Osteoblast (primary cell): ENCODE measurements at places on chromosomes 5 and 9. TPM values are rescaled to one million over a fixed set of nuclear protein-coding genes. Genes with fewer than 3 reads are reported as not detected.
A peak's percentile ranks its signal among the peaks of the same experiment; 100 is the strongest.

- no peak for DNase-seq
These were observed 143.0 kb downstream of the ADAMTSL1 start for GRCh38 chr9:18616976-18617375.

DNA sequence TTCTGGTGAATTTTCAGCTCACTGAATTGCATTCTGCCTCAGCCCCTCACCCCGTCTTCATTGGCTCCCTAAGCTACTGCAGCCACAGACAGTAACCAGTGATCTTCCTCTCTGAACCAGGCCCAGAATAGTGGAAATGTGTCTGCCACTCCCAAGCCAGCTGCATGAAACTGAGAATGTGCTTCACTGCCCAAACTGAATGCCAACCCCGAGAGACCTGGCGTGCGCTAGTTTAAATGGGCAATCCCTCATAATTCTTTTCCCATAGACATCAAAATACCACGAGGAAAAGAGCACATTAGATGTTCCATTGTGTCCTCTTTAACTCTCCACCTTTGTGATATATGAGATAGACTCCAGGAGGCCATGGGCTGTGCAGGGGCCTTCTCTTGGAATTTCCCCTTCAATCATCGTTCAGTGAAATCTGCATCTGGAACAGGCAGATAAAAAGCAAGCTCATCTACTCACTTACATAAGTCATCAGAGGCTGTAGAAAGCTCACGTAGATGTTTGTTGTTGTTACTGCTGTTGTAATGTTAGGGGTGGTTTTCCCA is 320.2 kb downstream of the NFIB start:
- peak; percentile 48 for DNase-seq

GRCh38 chr5:155827949-155828348 is 499.0 kb upstream of the SGCD start:
- DNase-seq = no peak

DNA sequence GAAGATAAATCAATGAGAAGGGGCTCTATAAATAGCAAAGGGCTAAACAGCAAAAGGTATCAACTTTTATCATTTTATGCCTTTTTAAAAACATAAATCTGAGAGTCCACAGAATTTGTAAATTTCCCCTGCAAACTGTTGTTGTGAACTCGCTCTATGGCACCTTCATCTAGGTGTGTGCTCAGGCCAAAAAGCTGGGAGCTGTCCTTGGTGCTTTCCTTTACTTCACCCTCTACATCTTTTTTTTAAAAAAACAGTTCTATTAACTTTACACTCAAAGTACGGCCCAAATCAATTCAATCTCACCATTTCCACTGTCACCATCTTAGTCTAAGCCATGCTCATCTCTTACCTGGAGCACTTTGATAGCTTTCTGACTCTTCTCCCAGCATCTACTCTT is 108.2 kb upstream of the GPR151 start:
- DNase-seq = no peak

- no peak for DNase-seq
These were observed 286.4 kb upstream of the DMAC1 start for GRCh38 chr9:8085986-8086385.

DNA sequence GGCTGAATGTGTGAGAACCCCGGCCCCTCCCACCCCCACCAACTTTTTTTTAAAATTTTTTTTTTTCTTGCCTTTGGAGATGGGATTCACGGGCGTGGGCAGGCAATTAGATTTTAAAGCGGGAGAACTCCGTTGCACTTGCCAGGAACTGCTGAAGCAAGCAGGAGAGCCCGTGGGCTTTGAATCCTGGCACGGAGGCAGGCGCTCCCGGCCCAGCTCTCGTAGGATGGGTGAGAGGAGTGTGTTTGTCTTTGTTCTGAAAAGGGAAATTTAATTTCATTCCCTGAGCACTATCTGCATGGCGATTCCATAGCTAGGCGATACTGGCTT is 54.3 kb upstream of the BOD1 start:
- DNase-seq = no peak

GRCh38 chr5:142683116-142683515 is 2.8 kb downstream of the FGF1 start:
- no peak for DNase-seq

DNA sequence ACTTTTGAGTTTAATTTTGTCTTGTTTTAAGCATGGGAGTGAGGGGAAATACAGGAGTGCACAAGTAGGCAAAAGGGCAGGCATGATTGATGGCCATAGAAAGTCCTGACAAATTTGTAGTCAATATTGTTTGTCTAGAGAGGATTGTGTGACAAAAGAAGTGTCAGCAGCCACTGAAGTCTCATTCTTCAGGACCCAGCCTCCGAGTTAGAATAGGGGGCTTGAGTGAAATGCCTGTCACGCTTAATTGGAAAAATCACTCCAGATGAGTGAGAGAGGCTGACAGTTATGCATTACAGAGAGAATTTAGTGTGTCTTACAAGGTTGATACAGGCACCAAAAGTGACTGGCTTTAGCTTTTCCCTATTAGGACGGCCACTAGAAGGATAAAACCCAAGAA is 81.9 kb upstream of the RPS23 start:
- no peak for DNase-seq

The MSX2 gene
- total RNA-seq = 1.5 and 2.2 TPM in 2 replicates

The RIC1 gene
- total RNA-seq = 45.7 and 51.4 TPM in 2 replicates

The DMRT3 gene
- total RNA-seq = not detected in 2 replicates

The SLC36A2 gene
- not detected in 2 replicates for total RNA-seq

The SLC4A9 gene
- not detected in 2 replicates for total RNA-seq
